ENCODE measurements at places on chromosomes 3 and 15. TPM values are rescaled to one million over a fixed set of nuclear protein-coding genes. Genes with fewer than 3 reads are reported as not detected.

- H3K36me3 ChIP-seq = peaks cover 12% of the 10 kb centered on the region
- DNase-seq = no peak
- no peak overlapping the region for H3K4me3 ChIP-seq
- H3K4me1 ChIP-seq = no peaks in the 10 kb centered on the region
Observed at GRCh38 chr3:74338998-74339397, 275.5 kb downstream of the CNTN3 start.

GRCh38 chr3:180657094-180657493 is 22.2 kb downstream of the CCDC39 start:
- H3K4me1 ChIP-seq = peaks cover 27% of the 10 kb centered on the region
- no peak overlapping the region for H3K27ac ChIP-seq
- DNase-seq = no peak
- peak overlapping the region; percentile 81 for H3K4me3 ChIP-seq
- no peaks in the 10 kb centered on the region for H3K36me3 ChIP-seq
- peaks cover 5% of the 10 kb centered on the region for H3K27me3 ChIP-seq

DNA sequence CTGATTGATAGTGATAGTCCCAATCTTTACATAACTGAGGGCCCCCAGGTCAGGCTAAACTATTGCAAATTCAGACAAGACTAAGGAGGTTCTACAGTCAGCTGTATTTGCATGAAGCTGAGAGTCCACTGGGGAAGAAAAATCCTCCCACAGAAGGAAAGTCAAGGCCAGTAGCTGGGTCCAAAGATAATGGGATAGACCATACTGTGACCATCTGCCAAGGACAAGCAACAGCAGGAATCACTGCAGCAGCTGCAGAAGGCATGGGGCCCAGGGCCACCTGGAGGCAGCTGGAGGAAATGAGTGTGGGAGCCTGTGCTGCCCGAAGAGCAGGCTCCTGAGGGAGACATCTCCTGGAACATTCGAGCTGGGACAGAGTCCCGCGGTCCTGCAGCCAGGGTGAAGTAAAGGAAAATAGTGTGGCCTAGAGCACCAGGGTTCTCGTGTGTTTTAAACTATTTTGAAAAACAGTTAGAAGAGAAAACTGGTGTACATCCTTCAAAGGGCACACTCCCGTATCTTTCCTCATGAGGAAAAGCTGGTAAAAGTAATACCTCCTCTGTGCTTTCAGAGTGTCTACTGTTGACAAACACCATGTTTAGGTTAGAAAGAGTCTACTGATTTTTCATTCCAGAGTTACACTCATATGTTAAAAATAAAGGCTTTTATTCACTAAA is 13.2 kb upstream of the TMEM212 start:
- no peak overlapping the region for H3K27ac ChIP-seq
- peak; percentile 69 for DNase-seq
- peak overlapping the region; percentile 20 for H3K4me3 ChIP-seq
- H3K4me1 ChIP-seq = peaks cover 65% of the 10 kb centered on the region
- H3K27me3 ChIP-seq = no peaks in the 10 kb centered on the region

GRCh38 chr3:111151438-111151837 is 79.8 kb downstream of the NECTIN3 start:
- no peaks in the 10 kb centered on the region for H3K27me3 ChIP-seq
- no peak overlapping the region for H3K4me3 ChIP-seq
- peaks cover 33% of the 10 kb centered on the region for H3K4me1 ChIP-seq
- H3K36me3 ChIP-seq = peaks cover 27% of the 10 kb centered on the region
- DNase-seq = peak; percentile 72

DNA sequence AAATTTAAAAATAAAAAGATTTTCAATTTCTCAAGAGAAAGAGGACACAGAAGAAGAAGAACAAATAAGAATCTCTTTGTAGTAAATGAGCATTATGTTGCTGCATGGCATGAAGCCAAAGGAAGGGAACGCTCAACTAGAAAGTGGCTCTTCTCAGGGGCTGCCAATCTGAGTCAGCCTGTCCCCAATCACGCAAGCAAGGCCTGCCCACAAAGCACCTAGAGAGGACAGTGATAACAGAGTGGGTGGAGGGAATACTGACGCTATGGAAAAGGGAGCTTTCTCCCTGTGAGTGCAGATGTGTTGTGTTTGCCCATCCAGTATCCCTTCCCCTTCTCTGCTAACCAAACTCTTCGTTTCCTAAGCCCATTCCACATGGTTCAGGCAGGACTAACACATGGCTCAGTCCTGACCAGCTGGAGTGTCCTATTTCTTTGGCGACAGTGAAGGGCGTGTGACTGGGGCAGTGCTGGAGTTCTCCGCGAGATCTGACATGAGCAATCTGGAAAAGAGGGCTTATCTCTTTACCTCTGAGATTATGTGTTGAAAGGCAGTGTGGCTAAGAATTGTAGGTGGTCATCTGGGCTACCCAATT is 14.2 kb downstream of the FBN1 start:
- DNase-seq = no peak
- peaks cover 100% of the 10 kb centered on the region for H3K4me1 ChIP-seq
- peak overlapping the region; percentile 43 for H3K4me3 ChIP-seq
- peaks cover 8% of the 10 kb centered on the region for H3K27me3 ChIP-seq
- peak overlapping the region; percentile 64 for H3K27ac ChIP-seq

DNA sequence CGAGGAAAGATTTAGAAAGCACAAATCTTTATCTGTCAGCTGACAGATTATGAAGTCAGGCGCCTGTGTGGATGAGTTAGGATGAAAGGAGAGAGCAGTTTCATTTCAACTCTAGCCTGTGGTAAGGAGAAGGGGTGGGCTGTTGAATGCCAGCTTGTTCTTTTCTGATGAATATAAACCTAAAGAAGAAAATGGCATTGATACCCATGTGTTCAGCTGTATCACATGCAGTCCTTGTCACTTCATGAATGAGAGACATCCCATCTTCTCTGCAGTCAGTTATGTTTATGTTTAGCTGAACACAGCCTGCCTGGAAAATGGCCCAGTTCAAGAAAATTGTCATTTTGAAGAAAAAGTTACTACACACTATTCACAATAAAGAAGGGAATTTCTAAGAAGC is 345.7 kb upstream of the RBMS3 start:
- no peak for DNase-seq
- H3K4me1 ChIP-seq = no peaks in the 10 kb centered on the region
- no peaks in the 10 kb centered on the region for H3K36me3 ChIP-seq
- H3K27ac ChIP-seq = no peak overlapping the region

DNA sequence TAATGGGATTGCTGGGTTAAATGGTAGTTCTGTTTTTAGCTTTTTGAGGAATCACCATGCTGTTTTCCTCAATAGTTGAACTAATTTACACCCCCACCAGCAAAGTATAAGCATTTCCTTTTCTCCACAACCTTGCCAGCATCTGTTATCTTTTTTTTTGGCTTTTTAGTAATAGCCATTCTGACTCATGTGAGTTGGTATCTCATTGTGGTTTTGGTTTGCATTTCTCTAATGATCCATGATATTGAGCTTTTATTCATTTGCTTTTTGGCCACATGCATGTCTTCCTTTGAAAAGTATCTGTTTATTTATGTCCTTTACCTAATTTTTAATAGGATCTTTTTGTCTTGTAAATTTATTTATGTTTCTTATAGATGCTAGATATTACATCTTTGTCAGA is 288.2 kb downstream of the EPHA6 start:
- H3K4me3 ChIP-seq = no peak overlapping the region
- no peaks in the 10 kb centered on the region for H3K27me3 ChIP-seq
- DNase-seq = no peak
- H3K4me1 ChIP-seq = no peaks in the 10 kb centered on the region
- no peaks in the 10 kb centered on the region for H3K36me3 ChIP-seq

DNA sequence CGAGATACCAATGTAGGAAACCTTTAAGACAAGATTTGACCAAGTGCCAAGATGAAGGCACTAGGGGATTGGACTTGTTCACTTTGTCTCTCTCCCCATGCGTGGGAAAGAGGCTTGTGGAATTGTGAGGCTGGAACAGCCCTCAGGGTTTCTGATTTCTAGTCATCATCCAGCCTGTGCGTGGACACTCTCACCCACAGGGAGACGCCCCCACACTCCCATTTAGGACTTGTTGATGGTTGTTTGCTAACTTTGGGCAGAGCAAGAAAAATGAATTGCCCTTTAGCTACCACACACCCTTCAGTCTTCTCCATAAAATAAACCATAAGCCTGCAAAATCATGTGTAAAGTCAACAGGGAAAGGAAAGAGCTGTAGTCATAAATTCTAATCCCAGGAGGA is 18.4 kb downstream of the ACKR2 start:
- DNase-seq = no peak
- peaks cover 10% of the 10 kb centered on the region for H3K4me1 ChIP-seq
- H3K4me3 ChIP-seq = no peak overlapping the region

GRCh38 chr15:100919481-100920405 is 586 bp downstream of the LRRK1 start:
- peak overlapping the region; percentile 64 for H3K27ac ChIP-seq
- no peak for DNase-seq
- peak overlapping the region; percentile 88 for H3K4me3 ChIP-seq
- peaks cover 8% of the 10 kb centered on the region for H3K27me3 ChIP-seq
- peaks cover 29% of the 10 kb centered on the region for H3K4me1 ChIP-seq

Gene FETUB
- not detected for total RNA-seq

Gene NR1I2
- total RNA-seq = not detected

Measured in HFFc6 (cell line).